GOT3 (cell line): ENCODE measurements at places on chromosomes 11 and 22.

DNA sequence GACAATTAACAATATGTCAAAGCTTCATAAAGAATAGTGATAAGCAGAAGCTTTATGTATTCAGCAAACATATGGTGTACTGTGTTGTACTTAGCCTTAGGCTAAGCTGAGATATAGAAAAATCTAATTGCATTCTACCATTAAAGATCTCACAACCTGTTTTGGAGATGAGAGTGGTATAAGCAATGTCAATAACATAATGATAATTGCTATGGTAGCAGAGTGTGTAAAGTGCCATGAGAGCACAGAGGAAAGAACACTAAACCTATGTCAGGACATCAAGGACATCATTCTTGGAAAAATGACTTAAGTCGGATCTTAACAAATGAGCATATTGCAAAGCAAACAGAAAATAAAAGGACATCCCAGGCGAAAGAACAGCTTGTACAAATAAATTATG is 28.6 kb upstream of the ANGPTL5 start:
- DNase-seq, result no peak

DNA sequence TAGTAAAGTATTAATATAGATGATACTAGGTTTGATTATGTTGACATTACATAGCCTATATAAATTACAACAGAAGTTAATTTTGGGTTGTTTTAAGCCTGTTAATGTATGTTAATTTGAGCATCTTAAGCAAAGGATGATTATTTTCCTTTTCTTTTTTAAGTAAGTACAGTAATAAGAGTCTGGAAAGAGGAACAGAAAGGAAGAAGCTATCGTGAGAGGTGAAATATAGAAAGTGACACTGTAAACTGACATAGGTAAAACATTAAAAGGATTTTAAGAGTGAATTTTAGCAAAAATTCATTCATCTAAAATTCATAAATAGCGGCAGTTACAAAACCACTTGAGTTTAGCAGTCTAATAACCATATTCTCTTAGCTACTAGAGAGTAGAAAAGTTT is 45.5 kb downstream of the FAR1 start:
- DNase-seq, result no peak

- no peak for DNase-seq
These were observed 313.5 kb downstream of the BLID start for GRCh38 chr11:121802542-121802941.

DNA sequence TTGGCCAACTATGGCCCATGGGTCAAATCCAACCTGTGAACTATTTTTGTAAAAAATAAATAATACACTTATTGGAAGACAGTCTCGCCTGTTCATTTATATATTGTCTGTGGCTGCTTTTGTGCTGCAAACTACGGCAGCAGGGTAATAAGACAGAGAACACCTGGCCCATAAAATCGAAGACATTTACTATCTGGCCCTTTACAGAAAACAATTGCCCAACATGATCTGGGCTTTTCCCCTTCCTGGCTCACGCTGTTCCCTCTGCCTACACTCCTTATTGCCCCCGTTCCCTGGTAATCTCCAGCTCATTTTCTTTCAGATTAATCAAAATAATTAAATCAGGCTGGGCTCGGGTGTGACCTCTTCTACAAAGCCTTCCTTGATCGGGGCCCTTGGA is 5.6 kb downstream of the PLAAT2 start:
- DNase-seq, result no peak

DNA sequence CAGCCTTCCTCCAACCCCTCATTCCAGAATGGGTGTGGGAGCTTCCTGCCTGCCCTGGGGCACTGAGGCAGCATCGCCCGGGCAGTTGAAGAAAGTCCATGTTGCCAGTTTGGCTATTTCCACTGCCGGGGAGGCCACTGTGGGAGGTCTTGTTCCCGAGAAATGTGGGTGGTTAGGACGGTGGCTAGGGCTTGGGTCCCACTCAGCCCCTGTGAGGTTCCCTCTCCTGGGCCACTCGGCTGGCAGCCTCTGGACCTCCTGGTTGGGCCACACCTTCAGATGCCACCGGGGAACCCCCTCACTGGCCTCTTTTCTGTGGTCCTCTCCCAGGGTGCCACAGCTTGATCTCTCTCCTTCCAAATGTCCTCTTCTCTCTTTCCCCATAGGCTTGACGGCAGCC is 5.1 kb upstream of the PPP6R3 start:
- no peak for DNase-seq

DNA sequence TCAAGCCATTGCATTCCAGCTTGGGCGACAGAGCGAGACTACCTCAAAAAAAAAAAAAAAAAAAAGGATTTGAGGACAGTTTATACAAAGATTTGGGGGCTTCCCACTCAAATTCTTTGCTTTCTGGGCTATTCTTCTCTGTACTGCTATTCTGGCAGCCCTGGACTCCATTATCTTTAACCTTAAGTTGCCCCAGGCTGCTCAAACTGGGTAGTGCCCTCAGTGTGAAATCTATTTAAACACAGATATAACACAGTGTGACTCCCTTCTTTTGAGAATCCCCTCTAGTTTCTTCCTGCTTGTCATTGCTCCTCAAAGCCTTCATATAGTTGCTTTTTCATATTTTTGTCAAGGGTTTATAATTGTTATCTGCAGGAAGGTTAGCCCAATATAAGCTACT is 49.5 kb upstream of the WEE1 start:
- DNase-seq, result no peak

GRCh38 chr11:84384731-84385130 is 1098.6 kb upstream of the CCDC90B start:
- DNase-seq, result no peak
